ENCODE measurements at places on chromosomes 2 and 18.

GRCh38 chr2:152549423-152549822, 167.8 kb downstream of the PRPF40A start:
- no peak for DNase-seq

DNA sequence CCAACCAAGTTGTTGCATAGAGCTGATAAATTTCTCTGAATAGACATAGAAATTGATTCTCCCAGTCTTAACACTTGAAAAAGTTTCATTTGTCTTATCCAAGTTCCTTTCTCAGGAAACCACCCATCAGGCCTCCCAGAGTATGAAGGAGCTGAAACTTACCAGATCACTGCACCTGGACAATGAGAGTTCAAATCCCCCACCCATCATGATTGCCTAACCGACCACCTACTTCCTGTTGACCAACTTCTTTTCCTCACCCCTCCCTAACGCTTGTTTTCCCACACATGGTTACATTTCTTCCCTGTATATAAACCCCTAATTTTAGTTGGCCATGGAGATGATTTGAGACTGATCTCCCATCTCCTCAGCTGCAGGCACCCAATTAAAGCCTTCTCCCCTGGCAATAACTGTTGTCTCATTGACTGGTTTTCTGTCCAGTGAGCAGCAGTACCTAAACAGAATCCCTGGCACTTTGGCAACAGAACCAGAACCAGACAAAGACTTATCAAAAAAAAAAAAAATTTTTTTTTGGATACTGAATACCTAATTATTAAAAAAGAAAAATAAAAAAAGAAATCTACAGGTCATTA, 103.0 kb downstream of the SPIRE1 start:
- no peak for DNase-seq

DNA sequence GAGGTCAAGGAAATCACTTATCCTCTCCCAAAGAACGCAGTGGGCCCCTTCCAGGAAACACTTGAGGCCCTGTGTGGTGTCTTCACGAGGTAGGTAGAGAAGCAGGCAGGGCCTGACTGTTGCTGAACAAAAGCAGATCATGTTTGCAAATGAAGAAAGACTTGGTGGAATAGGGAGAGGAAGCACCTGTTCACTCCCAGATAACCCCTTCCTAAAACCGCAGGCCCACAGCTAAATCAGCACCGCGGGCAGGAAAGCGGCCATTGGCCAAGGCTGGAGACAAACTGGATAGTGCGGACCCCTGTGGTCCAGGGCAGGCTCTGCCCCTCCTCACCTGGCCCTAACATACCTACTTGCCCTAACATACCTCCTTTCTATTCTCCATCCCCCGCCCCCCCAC, 64.9 kb upstream of the KLHL29 start:
- DNase-seq, result no peak

DNA sequence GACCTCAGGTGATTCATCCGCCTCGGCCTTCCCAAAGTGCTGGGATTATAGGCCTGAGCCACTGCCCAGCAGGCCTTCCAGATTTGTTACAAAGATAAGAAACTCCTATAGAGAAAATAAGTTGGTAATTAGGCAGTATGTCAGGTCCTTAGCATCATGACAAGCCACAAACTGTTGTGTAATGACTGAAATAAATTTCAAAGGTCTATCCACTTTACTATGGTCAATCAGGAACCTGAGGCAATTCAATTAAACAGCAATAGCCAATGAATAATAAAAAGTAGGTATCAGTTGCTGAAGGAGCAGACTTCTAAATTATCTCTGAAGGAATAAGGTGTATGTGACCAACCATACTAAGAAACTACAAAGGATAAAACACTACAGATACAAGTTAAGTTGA, 62.4 kb upstream of the ATIC start:
- DNase-seq, result no peak

- no peak for DNase-seq
These were observed 304.5 kb downstream of the NDUFA10 start for GRCh38 chr2:239720361-239721360.

GRCh38 chr2:205902041-205902899, 183.7 kb downstream of the INO80D start:
- no peak for DNase-seq

All from kidney capillary endothelial cell (primary cell).